ENCODE measurements at places on chromosomes 2 and 18.
A peak's percentile ranks its signal among the peaks of the same experiment; 100 is the strongest.

GRCh38 chr2:241612156-241613016, 24.6 kb downstream of the THAP4 start:
- DNase-seq = no peak

DNA sequence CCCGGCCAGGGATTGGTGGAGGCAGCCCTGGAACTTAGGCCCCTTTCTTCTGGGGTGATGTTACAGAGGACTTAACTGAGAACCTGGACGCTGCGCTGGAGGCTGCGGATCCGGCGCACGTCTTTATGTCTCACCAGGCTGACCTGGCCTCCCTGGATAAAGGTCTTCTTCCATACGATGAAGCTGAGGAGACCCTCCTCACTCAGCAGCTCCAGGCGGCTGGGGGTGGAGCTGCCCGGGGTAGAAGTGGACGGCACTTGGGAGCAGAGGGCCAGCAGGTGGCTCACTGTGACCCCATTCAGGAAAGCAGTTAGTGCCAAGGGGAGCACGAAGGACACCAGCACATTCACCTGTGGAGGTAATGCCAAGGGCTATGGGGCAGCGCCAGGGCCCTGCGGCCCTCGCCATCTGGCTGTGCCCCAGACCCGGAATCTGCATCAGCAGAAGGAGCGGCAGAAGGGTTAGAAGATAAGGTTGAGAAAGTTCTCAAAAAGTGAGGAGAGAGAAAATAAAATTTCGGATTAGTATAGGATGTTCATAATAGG, 8.0 kb downstream of the NTSR2 start:
- no peak for DNase-seq

GRCh38 chr18:11859903-11860407, 8.7 kb downstream of the CHMP1B start:
- DNase-seq = no peak

DNA sequence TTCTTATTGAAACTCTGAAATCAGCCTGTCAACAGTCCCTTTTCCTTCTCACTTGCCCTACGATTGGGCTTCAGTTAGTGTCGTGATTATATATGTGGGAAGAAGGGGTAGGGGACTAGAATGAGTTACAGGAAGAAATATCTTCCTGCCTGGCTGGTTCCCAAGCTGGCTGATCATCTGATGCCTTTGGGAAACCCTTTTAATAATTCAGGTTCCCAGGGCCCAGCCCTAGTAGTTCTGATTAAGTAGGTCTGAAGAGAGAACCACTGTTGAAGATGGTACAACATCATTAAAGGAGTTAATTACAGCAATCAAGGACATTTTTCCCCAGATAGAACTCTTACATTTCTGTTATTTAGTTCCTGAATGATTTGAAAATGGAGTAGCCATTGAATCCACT, 110.1 kb upstream of the EML6 start:
- DNase-seq = no peak

- DNase-seq = no peak
Measured at GRCh38 chr2:113187771-113188170, 14.0 kb downstream of the PSD4 start.

- no peak for DNase-seq
Measured at GRCh38 chr2:122136056-122136455, 380.6 kb downstream of the TSN start.

DNA sequence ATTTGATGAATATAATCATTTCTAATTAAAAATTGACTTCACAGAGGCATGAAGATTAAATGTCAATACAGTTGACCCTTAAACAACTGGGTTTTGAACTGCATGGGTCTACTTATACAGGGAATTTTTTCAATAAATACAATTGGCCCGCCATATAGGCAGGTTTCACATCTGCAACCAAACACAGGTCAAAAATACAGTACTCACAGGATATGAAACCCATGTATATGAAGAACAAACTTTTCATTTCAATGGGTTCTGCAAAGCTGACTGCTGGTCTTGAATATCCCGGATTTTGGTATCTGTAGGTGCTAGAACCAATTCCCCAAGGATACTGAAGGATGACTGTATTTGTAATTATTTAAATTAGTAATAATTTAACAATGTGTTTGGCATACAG, 555.6 kb downstream of the EPHA4 start:
- DNase-seq = no peak

DNA sequence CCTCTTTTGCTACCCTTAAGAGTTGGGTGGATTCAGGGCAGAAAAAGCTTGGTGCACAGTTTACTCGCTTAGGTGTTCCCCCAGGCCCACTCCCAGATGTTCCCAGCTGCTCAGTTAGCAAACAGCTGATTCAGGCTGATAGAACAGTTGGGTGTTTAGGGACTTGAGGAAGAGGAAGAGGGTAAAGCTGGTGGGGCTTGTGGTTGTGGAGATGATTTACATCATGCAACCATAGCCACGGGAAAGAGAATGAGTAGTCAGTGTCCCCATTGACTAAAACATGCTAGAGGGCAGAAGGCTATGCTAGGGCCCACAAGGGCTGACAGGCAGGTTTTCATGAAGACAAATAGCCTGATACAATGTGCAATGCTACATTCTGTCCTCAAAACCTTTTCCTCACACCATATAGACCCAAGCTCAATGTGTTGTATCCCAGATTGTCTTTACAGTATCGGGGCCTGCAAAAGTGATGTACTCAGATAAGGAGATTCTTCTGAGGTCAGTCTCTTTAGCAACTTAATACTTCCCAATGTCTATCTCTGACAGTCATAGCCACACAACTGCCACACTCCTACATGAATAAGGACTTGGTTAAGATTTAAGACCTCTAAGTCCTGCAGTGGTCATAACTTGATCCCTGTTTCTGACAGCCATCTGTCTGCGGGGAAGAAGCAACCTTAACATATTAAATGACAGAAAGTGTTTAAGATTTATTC, 15.6 kb downstream of the COLEC12 start:
- DNase-seq = no peak

DNA sequence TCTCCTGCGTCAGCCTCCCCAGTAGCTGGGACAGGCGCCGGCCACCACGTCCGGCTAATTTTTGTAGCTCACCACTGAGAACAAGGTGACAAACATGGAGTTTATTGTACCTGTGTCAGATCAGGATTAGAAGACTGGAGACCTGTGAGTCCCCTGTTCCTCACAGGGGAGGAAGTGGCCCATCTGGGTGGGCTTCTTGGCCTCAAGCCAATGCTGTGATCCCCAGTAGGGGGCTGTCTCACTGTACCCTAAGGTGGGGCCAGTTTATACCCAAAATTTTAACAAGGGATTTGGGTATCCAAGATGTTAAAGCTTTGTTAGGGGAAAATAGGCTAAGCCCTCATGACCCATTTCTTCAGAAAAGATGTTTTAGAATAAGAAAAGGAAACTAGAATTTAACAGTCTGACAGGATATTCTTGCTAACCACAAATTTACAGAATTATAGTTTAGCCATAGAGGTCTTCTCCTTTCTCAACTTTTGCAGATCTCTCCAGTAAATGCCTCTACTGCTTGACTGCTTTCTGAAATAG, 16.3 kb downstream of the PCBP1 start:
- no peak for DNase-seq

- DNase-seq = peak; percentile 67
Measured at GRCh38 chr2:61017556-61018317, at the start of the genes PEX13 and PUS10. Gene PEX13, plus strand, starts transcription at chr2:61017720. Its CDS starts 40 bp downstream, at chr2:61017760. Gene PUS10, minus strand, starts transcription at chr2:61018255. Its CDS starts 6,365 bp downstream, at chr2:61011890.

- no peak for DNase-seq
Measured at GRCh38 chr18:48468151-48468550, 59.0 kb upstream of the ZBTB7C start.

DNA sequence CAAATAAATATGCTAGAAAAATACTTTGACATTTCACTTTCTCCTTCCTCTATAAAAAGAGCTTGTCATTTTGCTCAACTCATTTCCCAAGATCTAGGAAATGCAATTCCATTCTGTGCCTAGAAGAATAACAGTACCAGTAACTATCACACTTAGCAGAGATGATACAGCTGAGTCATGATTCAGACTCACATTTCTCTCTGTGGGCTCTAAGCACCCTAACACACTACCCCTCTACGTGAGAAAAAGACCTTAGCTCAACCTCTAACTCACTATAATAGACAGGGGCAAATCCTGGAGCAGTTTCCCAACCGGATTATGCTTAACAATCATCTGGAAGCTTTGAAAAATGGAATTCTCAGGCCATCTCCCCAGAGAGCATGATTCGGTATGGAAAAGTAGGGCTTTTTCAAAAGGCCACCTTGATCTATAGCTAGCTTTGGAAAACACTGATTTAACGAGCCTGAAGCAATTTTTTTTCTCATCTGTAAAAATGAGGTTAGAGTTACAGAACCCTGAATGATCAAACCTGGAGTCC, 1312.3 kb upstream of the PIK3C3 start:
- no peak for DNase-seq

GRCh38 chr18:28331551-28331950, 154.6 kb upstream of the CDH2 start:
- no peak for DNase-seq

DNA sequence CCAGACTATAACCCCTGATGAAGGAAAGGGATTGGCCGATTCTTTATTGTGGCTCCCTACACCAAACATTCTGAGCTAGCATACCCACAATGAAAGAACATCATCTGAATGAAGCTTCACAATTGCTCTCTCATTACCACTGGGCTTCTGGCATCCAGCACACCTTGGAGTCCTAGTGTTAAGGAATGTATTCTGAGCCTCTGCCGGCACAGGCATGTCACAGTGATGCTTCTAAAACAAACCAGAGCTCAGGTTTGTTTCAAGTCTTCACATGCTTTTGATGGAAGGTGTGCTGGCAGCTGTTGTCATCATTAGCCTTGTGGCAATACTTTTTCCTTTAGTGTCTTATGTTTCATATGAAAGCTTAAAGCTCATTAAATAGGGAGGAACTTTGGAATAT, 76.3 kb upstream of the RBBP8 start:
- DNase-seq = no peak

- DNase-seq = peak; percentile 38
Measured at GRCh38 chr2:230944123-230944653, 19.1 kb upstream of the GPR55 start.

- DNase-seq = no peak
Measured at GRCh38 chr2:133270550-133270949, 297.7 kb downstream of the NCKAP5 start.

DNA sequence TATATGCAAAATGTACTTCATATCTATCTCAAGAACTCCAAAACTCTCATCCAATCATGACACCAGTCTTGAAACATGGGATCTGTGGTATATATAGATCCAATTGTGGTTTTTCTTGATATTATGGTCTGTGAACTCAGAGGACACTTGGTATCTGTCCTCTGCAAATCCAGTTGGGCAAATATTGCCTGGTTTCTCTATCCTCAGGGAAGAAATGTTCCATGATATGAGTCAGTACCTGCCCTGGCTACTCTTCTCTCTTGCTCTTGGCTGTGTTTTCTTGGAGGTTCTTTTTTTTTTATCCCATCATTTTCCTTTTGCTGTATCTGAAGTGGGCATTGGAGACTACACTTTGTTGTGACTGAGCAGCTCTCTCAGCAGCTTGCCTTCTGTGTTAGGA, 10.9 kb downstream of the NBEAL1 start:
- no peak for DNase-seq

GRCh38 chr2:34848691-34849090, 1249.6 kb upstream of the FAM98A start:
- DNase-seq = no peak

- DNase-seq = no peak
Measured at GRCh38 chr2:134301928-134302260, 48.0 kb downstream of the MGAT5 start.

DNA sequence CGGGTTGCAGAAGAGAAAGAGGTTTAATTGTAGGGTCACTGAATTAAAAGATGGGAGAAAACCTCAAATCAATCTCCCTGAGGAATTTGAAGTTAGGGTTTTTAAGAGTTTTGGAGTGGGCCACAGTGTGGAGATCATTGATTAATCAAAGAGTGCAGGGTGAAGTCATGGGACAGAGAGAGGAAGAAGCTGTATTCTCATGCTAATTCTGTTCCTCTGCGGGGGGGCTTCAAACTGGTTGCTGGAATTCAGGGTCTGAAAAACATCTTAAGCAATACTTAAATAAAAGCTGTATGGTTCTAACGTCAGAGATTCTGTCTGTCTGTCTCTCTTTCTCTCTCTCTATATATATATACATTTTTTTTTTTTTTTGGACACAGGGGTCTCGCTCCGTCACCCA, 169.8 kb upstream of the SPATS2L start:
- DNase-seq = no peak

DNA sequence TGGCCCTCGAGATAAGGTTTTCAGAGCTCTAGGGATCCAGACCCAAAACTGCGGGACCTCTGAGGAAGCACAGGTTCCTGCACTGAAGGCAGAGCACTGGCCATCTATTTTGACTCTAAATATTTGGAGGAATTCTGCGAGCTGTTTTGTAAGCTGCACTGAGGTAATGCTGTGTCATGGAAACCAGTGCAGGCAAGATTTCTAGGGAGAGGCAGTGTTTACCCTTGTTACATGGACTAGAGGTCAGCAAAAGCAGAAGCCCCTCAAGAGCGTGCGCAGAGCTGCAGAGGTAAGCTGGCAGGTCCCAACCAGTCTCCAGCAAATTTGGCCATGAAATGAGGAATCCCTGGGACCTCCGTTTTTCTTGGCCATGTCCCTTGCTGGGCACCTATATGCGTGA, 137.3 kb downstream of the RNF152 start:
- no peak for DNase-seq

DNA sequence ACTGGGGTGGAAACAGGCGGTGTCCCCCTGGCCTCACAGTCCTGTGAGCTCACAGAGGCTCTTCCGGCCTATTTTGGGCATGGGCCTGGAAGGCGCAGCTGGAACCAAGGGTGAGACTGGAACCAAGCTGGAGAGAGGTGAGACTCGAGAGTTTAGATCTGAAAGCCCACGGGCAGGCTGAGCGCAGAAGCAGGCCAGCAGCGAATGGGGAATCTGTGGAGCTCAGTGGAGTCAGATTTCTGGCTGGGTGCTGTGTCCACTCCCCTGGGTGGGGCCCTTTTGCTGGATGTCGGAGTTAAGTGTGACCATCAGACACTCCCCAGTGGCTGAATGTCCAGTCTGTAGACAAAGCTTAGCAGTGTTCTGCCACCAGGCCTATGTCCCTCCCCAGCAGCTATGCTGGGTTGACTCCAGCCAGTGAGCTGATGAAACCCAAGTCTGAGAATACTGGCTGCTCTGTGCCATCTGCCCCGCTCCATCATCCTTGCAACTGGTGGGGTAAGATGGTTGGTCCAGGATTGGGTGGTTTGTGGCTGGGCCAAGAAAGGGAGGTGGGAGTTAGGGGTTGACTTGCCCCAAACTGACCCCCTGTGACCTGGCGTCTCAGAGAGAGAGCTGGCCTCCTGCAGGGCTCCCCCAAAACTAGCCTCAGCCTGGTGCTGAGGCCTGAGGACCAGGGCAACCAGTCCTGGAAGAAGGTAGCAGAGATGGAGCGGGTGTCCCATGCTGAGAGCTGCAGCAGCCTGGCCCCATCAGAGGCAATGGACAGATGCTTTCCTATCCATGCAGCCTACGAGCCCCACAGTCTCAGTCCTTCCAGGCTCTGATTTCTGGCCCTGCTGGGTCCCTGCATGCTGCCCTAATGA, 34.4 kb downstream of the CYP26B1 start:
- DNase-seq = no peak

- DNase-seq = peak; percentile 56
Measured at GRCh38 chr18:62637807-62638687, 77.3 kb upstream of the PHLPP1 start.

DNA sequence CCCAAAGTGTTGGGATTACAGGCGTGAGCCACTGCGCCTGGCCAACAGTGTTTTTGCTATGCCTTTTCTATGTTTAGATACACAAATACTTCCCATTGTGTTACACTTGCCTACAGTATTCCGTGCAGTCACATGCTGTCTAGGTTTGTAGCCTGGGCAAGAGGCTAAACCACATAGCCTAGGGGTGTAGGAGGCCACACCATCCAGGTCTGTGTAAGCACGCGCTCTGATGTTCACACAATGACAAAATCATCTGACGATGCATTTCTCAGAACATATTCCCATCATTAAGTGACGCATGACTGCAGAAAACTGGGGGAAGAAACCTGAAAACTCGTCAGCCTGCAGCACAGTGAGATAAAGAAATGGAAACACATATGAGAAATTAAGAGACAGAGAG, 46.1 kb upstream of the TWIST2 start:
- DNase-seq = no peak
